Stomach (tissue), 19 donors: ENCODE measurements at places on chromosomes 4 and X. TPM values are rescaled to one million over a fixed set of nuclear protein-coding genes. Genes with fewer than 3 reads are reported as not detected.

- DNase-seq: peak; percentile 27
These were observed 200.5 kb downstream of the INPP4B start for GRCh38 chr4:142645475-142646108.

LRRC66 gene
- total RNA-seq: 3.6 TPM

CD40LG gene
- not detected for total RNA-seq

GRCh38 chr4:97942137-97942536 lies 201.1 kb downstream of the STPG2 start:
- no peak for DNase-seq

- DNase-seq: peak; percentile 36
These were observed 18.0 kb downstream of the ING2 start for GRCh38 chr4:183522821-183523220.

DNA sequence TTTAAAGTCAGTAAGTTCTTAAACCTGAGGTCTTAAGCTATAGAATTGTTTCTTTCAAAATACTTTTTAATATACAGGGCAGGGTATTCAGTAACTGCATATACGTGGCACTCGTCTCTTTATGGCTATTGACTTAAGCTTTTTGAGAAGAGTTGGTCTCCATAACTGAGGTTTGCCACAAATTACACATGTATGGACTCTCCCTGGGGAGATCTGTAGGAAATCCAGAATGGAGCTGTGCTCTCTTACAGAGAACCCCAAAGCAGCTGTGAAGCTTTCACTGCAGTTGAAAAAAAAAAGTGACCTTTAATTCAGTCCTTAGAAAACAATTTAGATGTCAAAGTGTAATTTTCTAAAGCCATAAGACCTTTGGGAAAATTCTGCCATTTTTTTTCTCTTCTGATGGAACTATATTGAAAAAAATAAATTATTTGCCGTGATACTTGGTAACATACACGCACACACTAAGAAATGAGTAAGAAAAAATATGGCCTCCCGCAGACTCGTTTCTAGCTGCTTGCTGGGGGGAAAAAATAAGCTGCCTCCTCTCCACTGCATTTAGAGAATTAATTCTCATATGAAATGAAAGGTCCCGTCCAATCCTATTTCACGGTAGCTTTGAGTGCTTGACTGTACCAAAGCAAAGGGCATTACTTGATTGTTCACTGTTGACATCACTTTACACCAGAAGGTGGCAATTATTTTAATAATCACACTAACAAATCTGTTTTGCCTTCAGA lies 159.4 kb upstream of the TENM3 start:
- DNase-seq: no peak

ARX gene
- 0.58 TPM for total RNA-seq

- DNase-seq: peak; percentile 79
These were observed 101.4 kb downstream of the WWC2 start for GRCh38 chr4:183200453-183200852.
